ENCODE measurements at places on chromosomes 11 and 22.
A peak's percentile ranks its signal among the peaks of the same experiment; 100 is the strongest.

DNA sequence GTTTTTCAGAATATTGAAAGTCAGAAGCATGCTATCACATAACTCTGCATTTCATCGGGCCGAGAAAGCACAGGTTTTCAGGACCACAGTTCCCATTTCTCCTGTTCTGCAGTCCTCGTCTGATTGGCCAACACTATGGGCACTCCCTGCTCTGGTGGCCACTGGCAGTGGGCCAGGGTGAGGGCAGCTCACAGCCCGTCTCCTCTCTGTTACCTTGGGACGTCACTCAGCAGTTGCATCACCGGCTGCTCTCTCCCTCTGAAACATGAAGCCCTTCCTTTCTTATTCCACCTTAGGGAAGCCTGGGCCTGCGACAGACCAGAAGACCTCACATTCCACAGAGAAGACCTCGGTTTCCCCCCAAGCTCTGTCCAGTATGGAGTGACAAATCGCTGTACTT is 11.4 kb upstream of the MICAL3 start:
- no peak for DNase-seq

DNA sequence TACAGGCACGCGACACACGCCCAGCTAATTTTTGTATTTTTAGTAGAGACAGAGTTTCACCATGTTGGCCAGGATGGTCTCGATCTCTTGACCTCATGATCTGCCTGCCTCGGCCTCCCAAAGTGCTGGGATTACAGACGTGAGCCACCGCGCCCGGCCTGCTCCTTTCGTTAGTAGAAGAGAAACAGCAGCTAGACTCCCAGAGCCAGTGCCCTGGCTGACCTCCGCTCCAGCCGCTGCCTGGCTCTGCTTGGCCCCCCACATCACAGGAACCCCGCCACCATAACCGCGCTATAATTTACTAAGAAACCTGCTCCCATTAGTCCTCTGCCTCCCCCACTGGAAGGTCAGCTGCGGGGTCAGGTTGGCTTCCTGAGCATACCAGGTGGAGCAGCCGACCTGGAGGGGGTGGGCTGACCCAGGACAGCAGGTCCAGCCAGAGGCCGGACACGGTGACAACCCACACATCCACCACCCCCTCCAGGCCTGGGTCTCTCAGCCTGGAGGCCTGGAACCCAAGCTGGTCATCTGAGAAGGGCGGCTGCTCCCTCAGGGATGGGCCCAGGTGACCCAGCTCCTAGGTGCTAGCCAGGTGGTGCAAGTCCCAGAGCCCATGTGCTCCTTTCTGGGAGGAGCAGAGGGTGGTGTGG is 7.5 kb upstream of the POLDIP3 start:
- no peak for DNase-seq

- DNase-seq = peak; percentile 68
Observed at GRCh38 chr11:121909596-121909995, 206.4 kb downstream of the BLID start.

GRCh38 chr22:45468872-45469271 is 33.8 kb upstream of the FBLN1 start:
- peak; percentile 72 for DNase-seq

DNA sequence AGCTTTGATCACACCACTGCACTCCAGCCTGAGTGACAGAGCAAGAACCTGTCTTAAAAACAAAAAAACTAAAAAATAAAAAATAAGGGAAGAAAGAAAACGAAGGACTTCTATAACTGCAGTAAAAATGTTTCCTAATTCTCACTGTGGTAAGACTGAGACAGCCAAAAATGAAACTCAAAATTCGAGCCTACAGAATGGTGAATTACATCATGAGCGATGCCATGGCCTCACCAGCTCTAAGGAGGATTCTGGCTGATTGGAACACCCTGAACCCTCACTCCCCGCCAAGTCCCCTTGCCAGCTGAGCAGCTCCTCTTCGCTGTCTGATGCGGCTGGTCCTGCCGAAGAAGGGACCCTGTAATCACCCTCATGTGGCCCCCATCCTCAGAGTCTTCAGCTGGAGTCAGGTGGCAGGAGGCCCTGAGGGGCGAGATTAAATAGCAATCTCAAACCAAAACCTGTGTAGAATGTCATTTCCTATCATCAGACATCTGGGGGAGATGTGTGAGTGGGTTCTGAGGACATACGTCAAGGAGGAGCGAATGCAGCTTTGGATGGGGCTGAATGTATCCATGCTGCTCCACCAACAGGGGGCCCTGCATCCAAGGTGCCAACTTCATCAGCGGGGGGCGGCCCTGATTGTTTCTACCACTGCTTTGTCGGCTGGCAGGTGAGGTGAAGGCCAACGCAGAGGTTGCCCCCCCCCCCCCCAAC is 29.2 kb downstream of the PDGFB start:
- DNase-seq = peak; percentile 16

DNA sequence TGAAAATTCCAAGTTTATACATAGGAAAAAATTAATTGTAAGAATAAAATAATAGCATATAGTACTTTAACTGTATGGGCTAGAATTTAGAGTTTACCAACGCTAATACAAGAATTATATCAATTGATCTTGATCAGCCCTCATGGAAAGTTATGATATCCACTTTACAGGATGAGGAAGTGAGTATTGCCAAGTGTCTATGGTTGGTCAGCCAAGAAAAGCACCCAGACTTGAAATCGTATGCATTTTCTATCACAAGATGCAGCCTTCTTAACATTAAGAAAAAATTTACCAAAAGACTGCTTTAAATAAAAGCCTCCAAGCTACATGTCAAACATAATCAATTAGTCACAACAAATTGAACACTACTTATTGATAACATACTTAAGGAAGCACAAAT is 53.0 kb downstream of the DDI1 start:
- DNase-seq = no peak

GRCh38 chr22:17774206-17774925 is at the start of gene BID:
BID (minus strand) TSS chr22:17774469; CDS start chr22:17750116, 24,353 bp downstream.
- peak; percentile 79 for DNase-seq

DNA sequence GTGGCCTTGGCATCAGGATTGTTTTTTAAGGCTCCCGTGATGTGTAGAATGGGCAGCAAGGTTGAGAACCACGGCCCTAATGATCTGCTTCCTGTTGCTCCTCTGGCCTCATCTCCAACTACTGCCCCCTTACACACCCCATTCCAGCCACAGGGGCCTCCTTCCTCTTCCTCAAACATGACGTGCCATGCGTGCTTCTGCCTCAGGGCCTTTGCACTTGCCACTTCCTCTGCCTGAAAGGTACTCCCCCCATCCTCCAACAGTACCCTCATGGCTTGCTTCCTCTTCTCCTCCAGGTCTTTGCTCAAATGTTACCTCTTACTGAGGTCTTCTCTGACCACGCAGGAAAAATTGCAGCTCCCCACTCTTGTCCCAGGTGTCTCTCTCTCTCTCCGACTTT is 93.9 kb upstream of the CSNK2A3 start:
- no peak for DNase-seq

DNA sequence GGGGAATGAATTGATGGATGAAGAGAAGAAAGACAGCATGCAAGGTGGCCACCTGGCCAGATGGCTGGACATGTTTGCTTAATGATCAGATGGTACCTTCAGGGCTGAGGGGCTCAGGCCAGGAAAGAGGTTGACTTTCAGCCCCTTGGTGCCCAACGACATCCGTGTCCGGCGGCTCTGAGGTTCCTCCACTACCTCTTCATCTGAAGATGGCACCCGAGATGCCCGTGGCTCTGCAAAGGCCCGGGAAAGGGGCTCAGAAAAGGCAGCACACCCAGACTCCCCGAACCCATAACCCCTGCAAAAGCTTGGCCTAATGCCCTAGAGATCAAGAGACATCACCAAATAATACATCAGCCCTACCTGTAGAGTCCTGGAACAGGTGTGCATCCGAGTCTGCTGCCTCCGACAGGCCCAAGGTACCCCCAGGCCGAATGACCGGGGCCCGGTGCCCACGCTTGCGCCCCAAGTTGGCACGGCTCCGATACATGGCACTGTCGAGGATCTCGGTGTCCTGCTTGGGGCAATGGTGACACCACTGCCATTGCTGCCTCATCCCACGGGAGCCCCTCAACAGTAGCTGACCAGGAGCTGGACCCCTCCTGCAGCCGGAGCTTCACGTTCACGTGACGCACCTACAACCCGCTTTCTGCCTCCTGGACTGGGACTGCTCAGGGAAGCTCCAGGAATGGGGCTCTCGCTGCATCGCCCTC is 22.9 kb downstream of the TNKS1BP1 start:
- no peak for DNase-seq

DNA sequence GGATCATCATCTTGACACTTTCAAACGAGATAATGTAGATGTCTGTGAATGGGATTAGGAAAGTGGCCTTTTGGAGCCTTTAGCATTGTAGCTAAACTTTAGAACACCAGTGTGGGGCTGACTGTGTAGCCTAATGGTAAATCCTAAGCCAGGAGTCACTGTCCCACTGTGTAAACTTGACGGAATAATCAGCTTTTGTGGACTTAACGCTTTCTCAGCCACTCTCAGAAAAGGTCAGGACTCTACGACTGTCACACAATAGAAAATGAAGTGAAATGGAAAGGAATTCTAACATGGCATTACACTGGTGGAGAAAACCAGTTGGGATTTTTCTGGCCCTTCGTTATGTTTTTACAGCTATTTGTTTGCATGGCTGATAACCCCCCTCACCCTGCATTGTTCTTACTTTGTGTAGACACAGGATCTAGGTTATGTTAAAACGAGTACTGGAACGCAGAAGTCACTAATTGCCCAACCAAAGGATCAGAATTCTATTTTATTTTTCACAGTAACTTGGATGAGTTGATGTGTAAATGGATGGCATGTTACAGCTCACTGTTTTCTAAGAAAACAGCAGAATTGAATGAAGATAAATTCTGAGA is 22.0 kb upstream of the GRAMD1B start:
- DNase-seq = no peak

DNA sequence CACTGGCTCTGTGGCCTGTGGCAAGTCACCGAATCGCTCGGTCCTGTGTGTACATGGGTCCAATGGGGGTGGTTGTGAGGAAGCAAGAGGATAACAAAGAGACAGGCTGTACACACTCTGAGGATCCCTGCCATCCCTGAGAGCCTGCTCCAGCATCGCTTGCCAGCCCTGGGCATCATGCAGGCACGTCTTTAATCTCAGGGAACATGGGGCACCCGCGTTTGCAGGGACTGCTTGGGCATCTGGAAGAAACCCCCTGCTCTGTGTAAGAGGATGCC is 1.3 kb upstream of the C1QTNF5 start:
- no peak for DNase-seq

DNA sequence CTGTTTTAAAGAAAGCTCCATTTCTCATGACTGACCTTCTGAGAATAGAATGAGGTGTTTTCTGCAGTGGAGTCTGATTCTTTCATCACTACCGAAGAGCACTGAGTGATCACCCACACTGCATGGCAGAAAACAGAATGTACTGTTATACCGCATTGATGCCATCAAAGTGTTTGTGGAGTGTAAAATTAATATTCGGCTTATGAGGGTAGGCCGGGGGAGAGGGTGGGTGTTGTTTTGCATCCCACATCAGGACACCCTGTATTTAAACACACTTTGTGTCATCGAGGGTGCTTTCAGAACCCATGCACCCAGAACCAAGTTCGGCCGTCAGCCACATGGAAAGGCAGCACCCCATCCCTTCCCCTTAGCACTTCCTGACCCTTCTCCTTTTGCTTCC is 41.3 kb upstream of the ETS1 start:
- DNase-seq = no peak

GRCh38 chr22:19523240-19524169 is 705 bp downstream of the CLDN5 start:
- peak; percentile 61 for DNase-seq

DNA sequence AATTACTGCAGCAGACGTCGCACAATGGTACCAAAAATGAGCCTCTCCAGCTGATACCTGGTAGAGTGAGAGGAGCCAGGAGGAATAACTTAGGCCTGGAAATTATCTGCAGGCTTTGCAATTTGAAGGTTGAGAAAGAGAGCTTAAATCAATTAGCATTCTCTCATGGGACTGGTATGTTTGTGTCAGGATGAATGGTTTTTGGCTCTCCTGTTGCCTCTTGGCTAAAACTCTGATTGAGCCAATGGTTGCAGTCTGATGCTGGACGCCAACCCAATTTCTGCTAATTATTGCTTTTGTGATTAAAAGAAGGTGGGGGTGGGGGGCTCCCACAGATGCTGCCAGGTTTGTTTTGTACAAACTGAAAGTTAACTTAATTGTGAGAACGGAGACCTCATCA is 12.5 kb upstream of the NELL1 start:
- DNase-seq = no peak

DNA sequence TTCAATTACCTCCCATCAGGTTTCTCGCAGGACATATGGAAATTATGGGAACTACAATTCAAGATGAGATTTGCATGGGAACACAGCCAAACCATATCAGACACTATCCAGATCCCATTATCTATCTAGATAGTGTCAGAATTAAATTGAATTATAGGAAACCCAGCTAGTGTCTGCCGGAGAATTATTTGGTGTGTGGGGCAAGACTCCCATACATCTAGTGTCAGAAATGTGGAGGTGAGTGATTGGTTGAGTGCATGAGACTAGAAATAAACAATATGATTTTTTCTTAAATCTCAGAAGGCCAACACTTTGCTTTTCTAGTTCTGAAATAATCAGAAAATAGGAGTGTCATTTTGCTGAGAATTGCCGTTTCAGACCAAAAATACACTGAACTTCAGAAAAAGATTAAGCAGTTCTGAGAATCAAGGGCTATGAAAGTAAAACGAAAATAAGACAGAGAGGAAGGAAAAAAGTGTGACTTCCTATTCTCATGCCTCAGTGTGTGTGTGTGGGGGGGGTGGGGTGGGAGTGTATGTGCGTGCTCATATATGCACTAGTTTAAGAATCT is 21.3 kb downstream of the CASP12 start:
- no peak for DNase-seq

- no peak for DNase-seq
Observed at GRCh38 chr11:117457835-117458234, 130.2 kb downstream of the CEP164 start.

DNA sequence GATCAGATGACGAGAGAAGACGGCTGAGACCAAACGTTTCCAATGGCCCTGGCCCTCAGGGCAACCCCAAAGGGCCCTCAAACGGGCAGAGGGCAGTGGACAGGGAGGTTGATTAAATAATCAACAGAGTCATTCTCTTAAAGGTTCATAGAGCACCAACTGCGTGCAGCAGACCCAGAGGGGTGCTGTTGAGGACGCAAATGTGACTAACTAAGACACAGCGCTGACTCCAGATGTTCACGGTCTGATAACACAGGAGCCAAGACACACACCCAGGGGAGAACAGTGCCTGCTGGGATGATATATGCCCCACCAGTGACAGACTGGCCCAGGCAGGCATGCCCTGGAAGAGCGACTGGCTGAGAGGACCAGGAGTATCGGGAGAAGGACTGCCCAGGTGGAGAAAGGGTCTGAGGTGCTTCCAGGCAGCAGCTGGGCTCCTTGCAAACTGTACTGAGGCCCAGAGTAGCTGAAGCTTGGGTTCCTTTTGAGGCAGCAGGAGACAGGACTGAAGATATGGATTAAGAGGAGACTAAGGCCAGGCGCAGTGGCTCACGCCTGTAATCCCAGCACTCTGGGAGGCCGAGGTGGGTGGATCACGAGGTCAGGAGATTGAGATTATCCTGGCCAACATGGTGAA is 7.7 kb downstream of the VWCE start:
- no peak for DNase-seq
